Ureter (tissue), 1 donor: ENCODE measurements at places on chromosomes 5 and 9. TPM values are rescaled to one million over a fixed set of nuclear protein-coding genes. Genes with fewer than 3 reads are reported as not detected.

GRCh38 chr9:91059713-91060112, 258.1 kb downstream of the SYK start:
- peak; percentile 40 for DNase-seq

GRCh38 chr5:77262697-77263096, 52.2 kb downstream of the PDE8B start:
- no peak for DNase-seq

- DNase-seq, result no peak
Observed at GRCh38 chr5:92470770-92471169, 1087.7 kb upstream of the ARRDC3 start.

DNA sequence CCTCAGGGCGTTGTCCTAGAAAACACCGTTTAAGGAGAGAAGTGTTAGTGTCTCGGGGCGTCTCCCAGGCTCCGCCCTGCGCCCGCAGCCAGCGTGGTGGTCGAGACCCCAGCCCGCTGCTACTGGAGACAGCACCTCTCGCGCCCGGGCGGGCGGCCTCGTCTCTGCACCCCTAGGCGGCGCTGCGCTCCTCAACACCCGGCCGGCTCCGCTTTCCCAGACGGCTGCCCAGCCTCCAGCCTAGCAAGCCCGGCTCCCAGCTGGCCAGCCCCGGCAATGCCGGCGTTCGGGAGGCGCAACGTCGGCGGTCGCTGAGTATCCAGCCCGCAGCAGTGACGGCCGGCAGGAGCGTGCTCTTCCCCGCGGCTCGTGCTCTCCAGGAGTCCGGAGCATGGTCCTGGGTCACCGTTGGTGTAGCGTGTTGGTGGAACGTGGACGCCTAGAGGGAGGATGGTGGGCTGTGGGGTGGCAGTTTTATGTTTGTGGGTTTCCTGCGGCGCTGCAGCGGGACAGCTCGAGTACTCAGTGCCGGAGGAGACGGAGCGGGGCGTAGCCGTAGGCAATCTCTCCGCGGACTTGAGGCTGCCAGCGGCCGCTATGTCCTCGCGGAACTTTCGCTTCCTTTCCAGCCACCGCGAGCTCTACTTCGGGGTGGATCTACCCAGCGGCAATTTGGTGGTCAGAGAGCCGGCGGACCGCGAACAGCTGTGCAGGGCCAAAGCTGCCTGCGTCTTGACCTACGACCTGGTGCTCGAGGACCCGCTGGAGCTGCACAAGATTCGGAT, 536 bp downstream of the PCDHAC1 start:
- DNase-seq, result peak; percentile 81

DNA sequence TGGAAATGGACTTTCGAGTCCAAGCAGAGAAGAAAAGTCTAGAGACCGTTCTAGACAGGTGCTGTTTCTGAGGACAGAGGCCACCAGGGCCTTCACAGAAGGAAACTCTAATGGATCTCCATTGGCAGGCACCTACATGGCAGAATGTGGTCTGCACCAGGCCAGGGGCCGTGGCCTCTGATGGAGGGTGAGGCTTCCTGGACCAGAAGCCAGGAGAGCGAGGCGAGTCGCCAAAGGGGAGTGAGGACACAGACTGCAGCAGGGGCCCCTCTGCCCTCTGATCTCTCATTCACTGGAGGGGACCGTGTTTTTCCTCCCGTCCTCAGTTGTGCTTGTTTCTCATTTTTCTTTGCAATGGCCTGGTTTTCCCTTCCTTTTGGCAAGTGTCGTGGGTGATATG, 41.1 kb downstream of the ALG2 start:
- no peak for DNase-seq

- DNase-seq, result no peak
Observed at GRCh38 chr9:105341434-105342146, 97.1 kb downstream of the SLC44A1 start.

The SLC1A1 gene
- 5.0 TPM for total RNA-seq

GRCh38 chr9:129637673-129638439, 4.1 kb downstream of the ASB6 start:
- DNase-seq, result no peak
